ENCODE measurements at places on chromosomes 6 and 20.

DNA sequence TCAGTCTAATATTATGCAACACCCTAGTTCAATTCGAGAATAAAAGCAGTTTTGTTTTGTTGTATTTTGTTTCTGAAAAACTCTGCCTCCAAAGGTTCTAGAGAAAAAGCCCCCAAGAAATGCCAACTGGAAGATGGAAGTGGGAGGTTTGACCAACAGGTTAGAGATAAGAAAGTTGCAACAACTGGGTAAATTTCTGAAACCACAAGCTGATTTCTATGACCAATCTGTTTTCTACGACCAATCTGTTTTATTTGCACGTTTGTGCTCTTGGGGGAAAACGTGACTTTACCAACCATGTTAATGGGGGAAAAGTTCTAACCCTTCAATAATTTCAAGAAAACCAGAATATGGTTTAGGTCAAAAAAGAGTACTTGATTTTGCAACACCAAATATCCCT is 173.2 kb downstream of the PDE7B start:
- no peak for DNase-seq

DNA sequence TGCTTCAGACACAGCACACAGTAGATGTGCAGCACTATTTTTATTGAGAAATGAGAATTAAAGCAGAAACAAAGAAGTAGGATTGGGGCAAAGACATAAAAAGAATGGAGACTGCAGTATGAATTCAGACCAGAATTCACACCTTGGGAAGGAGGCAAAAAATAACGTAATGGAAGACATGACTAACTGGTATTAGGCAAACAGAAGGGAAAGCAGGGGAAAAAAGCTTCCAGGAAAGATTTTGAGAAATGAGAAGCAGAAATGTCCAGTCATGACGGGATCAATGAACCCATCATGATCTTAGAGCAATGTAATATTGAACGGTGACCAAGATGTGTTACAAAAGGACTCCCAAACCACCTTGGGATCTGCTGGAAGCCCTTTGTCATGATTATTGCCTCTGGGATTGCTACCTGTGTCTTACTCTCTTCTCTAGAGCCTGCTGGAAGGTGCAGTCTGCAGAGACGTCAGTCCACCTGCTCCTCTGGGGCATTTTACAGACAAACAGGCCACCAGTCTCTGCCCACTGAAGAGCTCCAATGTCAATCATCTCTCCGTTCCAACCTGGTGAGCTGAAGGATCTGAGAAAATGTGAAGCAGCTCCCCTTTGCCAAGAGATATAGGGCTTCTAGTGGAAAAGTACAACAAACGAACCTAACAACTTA is 8.7 kb downstream of the NUDT3 start:
- no peak for DNase-seq

DNA sequence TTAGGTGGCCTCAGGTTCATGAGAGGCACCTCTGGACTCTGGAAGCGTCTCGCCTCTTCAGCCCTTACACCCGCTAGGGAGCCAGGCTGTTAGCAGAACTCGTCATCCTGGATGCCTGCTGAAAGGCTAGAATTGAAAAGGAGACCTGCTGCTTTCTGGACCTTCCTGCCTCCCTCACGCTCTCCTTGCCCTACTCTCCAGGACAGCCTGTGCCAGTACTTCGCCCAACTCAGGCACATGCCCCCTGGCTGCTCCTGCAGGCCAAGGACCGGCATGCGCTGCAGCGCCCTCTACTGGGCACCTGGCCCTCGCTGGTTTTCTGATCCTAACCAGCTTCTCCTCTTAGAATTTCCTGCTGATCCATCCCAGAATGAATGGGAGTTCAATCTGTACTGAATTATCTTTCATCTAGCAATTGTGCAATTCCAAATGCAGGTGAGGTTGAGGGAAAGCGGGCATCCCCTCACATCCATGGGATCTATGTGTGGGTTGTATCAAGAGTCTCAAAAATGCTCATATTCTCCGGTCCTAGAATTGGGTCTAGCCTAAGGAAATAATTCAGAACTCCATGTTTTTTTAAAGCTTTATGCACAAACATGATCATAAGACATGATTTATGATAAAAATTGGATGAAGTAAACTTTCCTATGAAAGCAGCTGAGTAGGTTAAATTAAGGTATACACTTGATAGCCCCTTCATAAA is 78.0 kb downstream of the PTPN1 start:
- peak; percentile 65 for DNase-seq

DNA sequence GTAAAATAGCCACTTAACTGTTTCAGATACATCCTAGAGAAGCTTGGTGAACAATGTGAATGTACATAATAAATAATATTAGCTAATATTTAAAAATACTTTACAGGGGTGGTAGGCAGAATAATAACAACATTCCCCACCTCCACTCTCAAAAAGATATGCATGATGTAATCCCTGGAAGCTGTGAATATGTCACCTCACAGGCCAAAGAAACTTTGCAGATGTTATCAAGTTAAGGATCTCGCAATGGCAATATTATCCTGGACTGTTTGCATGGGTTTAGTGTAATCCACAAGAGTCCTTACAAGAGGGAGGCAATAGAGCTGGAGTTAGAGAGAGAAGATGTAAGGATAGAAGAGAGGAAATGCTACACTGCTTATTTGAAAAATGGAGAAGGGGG is 7.0 kb upstream of the PTPRK start:
- no peak for DNase-seq

- peak; percentile 8 for DNase-seq
Observed at GRCh38 chr20:57223648-57224489, 42.6 kb downstream of the BMP7 start.

- peak; percentile 25 for DNase-seq
Observed at GRCh38 chr6:154370545-154370944, 13.9 kb upstream of the IPCEF1 start.

GRCh38 chr6:143397227-143398222 is 53.0 kb downstream of the ADAT2 start:
- no peak for DNase-seq

- no peak for DNase-seq
Observed at GRCh38 chr20:55070001-55070400, 594.6 kb downstream of the DOK5 start.

GRCh38 chr20:63850689-63851547 is 10.4 kb upstream of the ABHD16B start:
- no peak for DNase-seq

GRCh38 chr6:85556992-85557668 is 36.5 kb downstream of the SNX14 start:
- DNase-seq, result no peak

DNA sequence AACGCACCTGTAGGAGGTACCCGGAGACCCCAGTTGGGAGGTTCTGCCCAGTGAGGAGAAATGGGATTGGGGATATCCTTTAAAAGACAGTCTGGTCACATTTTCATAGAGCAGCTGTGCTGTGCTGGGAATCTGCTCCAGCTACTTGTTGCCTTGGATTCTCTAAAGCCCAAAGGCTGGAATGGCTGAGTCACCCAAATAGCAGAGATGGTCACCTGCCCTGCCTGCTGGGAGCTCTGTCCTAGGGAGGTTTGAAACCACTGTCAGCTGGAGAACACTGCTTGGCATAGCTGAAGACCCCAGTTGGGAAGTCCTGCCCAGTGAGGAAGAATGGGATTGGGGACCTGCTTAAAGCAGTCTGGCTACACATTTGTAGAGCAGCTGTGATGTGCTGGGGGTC is 34.8 kb upstream of the TFB1M start:
- no peak for DNase-seq

DNA sequence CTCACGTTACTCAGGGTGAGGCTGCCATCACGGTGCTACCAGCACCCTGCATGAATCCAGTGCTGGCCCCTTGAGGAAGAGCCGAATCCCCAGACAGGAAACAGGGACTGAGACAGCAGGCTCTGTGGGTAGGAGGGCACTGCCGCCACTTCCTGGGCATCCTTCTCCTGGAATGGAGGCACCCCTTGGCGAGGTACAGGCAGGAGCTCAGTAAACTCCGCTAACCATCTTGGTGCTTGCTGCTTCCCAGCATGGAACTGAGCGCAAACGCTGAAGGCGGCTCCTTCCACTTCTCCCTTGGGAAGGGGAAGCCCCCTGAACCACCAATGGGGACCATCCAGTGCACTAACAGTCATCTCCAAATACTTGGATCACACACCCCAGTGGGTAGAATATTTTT is 13.5 kb upstream of the CCDC167 start:
- DNase-seq, result no peak

DNA sequence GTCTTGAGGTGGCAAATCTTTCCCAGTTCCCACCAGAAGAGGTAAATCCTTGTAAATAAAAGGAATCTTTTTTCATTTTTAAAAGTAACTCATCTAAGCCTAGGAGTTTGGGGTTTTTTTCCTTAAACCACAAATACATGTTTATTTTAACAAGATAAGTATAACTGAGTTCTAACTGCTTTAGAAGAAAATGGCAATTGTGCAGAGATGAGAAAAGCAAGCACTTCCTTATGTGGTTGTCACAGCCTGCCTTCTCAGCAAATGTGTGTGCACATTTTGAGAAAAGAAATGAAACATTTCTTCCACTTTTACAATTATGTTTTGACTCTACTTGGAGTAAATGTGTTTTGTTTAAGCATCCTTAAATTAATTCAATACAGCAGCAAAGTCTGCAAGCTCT is 17.7 kb downstream of the HCK start:
- peak; percentile 33 for DNase-seq

- DNase-seq, result no peak
Observed at GRCh38 chr20:11952639-11953038, 34.9 kb downstream of the BTBD3 start.

- DNase-seq, result peak; percentile 94
Observed at GRCh38 chr6:17490724-17491123, 97.3 kb downstream of the CAP2 start.

GRCh38 chr20:673603-674001 is 2.0 kb downstream of the SCRT2 start:
- no peak for DNase-seq

DNA sequence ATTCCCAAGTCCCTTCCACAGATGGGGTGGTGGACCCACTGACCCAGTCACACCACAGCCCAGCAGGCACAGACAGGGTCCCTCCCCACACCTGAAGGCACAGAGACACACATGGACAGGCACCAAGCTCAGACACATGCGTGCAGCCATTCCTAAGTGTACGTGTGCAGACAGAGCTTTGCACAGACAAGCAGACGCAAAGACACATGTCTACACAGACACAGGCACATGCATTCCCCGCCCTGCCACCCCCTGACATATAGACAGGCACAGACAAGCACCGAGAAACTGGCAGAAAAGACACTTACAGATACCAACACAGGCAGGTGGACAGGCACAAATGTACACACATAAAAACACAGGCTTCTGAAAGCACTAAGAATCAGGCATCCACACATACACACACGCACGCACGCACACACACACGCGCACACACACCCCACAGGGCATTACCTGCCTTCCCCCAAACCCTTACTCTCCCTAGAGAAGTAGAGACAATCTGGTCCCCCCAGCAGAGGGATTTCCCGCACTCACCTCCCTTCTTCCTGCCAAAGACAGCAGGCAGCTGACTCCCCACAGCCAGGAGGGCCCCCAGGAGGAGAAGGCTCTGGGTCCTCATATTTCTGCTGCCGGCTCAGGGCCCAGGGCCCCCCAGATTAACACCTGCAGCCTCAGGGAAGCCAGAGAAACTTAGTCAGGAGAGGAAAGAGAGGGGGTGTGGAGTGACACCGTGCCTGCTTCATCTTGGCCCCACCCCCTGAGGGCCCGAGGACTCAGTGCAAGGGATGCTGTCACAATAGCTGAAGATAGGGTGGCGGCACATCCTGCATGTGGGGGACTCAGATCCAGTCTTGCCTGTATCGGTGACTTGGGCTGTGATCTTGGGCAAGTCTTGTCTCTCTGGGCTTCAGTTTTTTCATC is at the start of gene WFDC5:
TSS of gene WFDC5 (minus strand) at position 710 of the 921 bp plus-strand sequence. CDS start at position 619, 91 bp downstream.
- no peak for DNase-seq

- DNase-seq, result no peak
Observed at GRCh38 chr6:111722179-111722731, 116.6 kb upstream of the TRAF3IP2 start.
